T follicular helper cell (primary cell): ENCODE measurements at places on chromosomes 6 and 20.

DNA sequence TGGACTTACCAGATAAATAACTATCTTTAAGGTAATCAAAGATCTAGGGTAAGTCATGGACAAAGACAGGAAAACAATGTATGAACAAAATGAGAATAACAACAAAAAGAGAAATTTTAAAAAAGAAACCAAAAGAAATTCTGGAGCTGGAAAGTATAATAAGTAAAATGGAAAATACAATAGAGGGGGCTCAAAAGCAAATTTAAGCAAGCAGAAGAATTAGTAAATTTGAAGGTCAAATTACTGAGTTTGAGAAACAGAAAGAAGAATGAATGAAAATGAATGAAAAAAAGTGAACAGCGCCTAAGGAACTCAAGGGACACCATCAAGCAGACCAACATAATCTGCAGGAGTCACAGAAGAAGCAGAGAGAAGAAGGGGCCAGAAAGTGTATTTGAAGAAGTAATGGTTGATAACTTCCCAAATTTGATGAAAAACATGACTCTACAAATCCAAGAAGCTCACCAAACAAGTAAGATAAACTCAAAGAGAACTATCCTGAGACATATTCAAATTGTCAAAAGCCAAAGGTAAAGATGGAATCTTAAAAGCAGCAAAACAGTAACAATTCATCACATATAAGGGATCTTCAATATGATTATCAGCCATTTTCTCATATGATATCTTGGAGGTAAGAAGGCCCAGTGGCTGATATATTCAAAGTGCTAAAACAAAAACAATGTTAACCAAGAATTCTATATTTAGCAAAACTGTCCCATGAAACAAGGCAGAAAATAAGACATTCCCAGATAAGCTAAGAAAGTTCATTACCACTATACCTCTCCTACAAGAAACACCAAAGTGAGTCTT lies 218.5 kb downstream of the FOXC1 start:
- DNase-seq = no peak

GRCh38 chr6:75196081-75196687 lies 9.7 kb downstream of the COL12A1 start:
- no peak for DNase-seq

DNA sequence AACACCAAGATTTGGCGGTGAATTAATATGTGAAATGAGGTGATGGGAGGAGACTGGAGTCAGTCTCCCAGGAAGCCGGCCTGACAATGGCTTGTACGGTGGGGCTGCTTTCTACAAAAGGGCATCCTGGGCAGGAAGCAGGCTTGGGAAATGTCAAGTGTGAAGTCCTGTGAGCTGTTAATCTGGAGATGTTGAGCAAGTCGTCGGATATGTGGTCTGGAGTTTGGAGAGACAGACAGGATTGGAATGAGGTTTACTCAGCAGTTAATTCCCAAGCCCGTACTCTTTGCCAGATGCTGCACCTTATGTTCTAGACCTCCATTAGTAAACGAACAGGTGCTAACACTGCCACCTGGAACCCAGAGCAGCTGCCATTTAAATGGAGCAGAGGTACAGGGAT lies 107.7 kb upstream of the FOXC1 start:
- no peak for DNase-seq

DNA sequence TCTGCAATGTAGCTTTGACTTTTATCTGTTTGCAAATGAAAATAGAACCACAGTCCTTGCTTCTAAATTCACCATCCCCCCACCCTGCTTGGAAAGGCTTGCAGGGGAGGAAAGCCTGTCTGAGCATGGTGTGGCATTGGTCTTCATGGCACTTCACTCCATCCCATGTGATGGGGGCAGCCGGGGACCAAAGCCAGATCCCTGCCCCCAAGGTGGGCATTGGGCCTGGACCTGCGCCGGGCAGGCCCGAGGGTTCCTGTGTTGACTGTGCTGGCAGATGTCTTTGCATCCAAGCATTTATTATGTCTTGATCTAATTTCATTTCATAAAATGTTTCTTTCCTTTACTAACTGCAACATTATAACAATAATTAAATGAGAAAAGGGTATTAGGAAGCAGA lies 120.0 kb downstream of the SYNDIG1 start:
- DNase-seq = no peak

GRCh38 chr6:125041740-125042459 lies 79.7 kb downstream of the RNF217 start:
- no peak for DNase-seq

GRCh38 chr6:70310063-70310694 lies 7.3 kb upstream of the COL9A1 start:
- no peak for DNase-seq

GRCh38 chr20:46347841-46348803 lies 39.8 kb upstream of the CDH22 start:
- no peak for DNase-seq
